H1 (cell line): ENCODE measurements at places on chromosomes 4 and X.

DNA sequence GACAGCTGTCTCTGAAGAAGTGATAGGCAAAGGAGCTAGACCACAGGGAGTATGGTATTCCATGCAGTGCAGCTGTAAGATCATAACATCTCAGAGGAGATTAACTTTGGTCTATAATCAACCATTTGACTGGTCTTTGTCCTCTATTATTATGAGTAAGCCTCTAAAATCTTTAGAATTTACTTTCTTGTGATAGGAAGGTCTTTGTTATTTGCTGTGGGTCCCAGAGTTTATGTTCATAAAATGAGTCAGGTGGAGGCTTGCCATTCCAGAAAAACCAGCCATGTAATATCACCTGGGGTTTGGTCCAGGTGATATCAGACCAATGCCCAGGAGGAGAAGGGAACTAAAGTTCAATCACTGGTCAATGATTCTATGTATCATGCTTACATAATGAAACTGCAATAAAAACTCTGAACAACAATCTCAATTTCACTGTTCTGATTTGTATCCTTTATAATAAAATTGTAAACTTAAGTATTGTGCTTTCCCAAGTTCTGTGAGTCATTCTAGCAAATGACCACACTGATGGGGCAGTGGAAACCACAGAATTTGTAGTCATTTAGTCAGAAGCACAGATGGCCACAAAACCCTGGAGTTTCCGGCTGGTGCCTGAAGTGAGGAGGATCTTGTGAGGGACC is 239.6 kb upstream of the TRAM1L1 start:
- no peak for DNase-seq

GRCh38 chrX:98501426-98501825 is 1617.7 kb downstream of the RPA4 start:
- DNase-seq: no peak

DNA sequence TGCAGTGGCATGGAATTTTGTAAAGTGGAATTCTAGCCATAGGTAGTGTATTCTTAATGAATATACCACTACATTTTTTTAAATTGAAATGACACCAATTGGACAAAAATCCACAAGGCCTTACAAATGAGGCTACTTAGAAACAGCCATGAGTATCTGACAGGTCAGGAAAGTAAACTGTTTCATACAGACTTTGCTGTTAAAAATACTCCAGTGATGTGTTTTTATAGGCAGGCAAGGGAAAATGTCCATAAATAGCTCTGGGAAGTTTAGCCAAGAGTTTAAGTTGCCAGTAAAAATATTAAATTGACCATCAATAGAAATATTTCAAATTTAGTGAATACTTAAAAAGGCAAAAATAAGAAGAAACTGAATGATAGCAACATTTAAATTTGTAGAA is 41.8 kb upstream of the PDLIM5 start:
- DNase-seq: no peak

GRCh38 chr4:175469514-175469913 is 342.6 kb downstream of the GPM6A start:
- peak; percentile 19 for DNase-seq

GRCh38 chr4:154877110-154877760 is 96.2 kb downstream of the RBM46 start:
- no peak for DNase-seq

DNA sequence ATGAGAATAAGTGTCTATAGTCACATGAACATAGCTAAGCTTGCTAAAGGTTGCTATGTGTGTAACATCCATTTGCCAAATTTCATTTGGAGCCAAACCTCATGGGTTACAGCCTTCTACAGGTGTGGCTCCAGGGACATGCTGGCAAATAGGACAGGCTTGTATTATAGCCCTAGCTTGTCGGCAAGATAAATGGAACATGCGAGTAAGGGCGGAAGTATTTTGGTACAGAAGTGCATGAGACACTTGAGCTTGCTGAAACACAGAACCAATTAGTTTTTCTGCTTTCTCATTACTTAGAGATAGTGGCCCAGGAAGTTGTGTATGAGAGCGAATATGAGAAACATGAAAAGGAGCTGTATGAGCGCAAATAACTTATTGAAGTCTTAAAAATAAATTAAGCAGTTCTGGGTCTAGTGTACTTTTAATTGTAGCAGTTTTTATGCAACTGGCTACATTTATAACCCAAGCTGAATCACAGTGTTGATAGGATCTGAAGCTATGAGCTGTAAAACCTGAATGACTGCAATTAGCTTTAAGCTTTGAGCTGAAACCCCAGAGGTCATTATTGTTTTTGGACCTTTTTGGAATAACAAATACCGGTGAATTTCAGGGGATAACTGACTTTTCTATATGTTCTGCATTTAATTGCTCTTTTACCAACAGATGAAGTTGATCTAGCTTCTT is 64.6 kb downstream of the KDM5C start:
- no peak for DNase-seq

GRCh38 chr4:95027905-95028618 is 270.3 kb downstream of the BMPR1B start:
- no peak for DNase-seq

GRCh38 chrX:32280489-32280888 is 930.9 kb downstream of the DMD start:
- DNase-seq: no peak

DNA sequence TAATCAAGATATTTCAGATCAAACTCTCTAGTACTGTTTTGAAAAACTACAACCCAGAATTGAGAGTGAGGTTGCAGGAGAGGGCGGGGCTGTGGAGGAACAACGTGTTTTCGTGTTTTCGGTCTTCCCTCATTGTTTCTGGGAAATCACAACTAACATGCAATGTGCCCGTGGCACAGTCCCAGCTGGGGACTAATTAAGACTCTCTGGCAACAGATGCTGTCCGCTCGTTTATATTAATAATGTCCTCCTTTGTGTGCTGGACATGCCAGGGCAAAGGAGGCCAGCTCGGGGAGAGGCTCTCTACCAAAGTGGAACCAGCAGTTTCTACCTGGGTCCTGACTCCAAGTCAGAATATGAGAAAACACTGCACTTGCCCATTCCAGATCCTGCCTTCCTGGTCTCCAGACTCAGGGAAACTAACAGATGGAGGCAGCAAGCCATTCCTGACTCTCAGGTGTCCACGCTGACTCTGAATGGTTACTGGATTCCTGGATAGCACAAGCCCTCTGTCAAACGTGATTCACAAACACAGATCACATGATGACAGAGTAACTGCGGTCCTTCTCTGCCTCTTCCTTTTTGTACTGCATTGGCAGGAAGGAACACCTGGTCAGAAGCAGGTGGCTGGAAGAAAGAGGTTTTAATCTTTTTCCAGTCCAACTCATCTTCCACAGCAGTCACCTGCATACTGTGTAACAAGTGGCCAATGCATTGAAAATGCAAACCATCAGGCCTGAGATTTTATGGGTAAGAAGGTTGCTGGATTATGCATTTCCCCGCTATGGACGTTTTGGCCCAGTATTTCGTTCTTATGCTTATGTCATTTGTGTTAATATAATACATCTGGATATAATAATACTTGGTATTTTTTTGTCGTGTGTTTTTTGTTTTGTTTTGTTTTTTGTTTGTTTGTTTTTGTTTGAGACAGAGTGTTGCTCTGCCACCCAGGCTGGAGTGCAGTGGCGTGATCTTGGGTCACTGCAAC is 65.0 kb downstream of the COQ2 start:
- DNase-seq: no peak

GRCh38 chrX:116277351-116278225 is 107.0 kb downstream of the AGTR2 start:
- DNase-seq: no peak

DNA sequence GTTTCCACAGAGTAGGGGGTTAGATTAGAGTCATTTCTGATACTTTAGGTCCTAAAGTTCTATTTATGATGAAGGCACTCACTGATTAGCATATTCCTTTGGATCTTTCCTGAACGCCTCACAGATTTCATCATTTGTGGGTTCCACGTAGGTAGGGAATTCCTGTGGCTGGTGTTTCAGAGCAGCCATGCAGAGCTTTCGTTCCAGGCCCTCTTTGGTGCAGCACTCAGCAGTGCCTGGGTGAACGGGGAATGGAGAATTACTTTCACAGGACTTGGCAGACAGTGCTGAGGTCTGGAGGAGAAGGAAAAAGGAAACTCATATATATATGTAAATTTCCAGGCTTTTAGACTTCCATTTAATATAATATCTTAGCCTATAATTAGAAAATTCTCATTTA is 18.5 kb downstream of the GC start:
- no peak for DNase-seq

DNA sequence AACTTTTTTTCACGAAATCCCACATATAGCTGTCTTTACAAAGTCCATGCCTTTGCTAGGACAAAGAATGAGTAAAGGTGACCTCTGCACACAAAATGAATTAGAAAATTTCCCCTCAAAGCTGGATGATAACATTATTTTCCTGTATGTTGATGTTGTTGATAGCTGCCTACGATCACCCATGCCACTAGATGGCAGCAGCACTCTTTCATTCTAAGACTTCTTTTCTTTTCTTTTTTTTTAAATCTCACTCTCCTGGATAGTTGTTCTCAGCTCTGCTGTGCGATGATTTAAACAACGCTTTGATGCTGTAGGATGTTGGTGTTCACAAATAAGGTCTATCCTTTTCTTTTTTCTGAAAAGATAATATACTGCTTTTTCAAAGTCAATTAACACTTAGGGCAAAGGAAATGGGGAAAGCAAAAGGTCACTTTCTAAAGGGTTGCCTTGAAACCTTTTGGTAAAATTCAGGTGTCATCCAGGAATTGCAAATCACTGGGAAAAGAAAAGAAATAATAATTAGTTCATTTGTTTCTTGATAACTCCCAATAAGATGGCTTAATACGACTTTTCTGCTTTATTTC is 266.8 kb downstream of the C4orf33 start:
- DNase-seq: no peak

- DNase-seq: no peak
Measured at GRCh38 chr4:97152149-97152548, 991.1 kb downstream of the STPG2 start.

- DNase-seq: no peak
Measured at GRCh38 chr4:143185253-143186107, 763 bp downstream of the USP38 start.

- DNase-seq: no peak
Measured at GRCh38 chrX:1751781-1752180, 136.9 kb downstream of the ASMT start.

- no peak for DNase-seq
Measured at GRCh38 chrX:45554736-45555135, 354.1 kb upstream of the DIPK2B start.

DNA sequence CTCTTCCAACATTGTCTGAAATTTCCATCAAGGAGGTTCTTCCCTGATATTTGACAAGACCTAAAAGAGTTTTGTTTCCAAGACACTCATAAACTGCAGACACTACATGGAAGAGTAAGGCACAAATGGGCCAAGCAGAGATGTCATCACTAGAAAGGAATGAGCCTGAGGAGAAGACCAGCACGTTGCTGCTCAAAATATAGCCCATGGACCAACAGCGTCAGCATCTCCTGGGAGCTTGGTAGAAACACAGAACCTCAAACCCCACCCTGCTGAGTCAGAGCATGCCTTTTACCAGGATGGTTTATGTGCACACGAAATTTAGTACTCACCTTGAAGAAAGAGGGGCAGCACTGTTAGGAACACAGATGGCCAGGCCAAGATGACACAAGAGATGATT is 128.7 kb upstream of the MID1 start:
- no peak for DNase-seq

- no peak for DNase-seq
Measured at GRCh38 chrX:30573125-30573524, 4.4 kb downstream of the TASL start.

DNA sequence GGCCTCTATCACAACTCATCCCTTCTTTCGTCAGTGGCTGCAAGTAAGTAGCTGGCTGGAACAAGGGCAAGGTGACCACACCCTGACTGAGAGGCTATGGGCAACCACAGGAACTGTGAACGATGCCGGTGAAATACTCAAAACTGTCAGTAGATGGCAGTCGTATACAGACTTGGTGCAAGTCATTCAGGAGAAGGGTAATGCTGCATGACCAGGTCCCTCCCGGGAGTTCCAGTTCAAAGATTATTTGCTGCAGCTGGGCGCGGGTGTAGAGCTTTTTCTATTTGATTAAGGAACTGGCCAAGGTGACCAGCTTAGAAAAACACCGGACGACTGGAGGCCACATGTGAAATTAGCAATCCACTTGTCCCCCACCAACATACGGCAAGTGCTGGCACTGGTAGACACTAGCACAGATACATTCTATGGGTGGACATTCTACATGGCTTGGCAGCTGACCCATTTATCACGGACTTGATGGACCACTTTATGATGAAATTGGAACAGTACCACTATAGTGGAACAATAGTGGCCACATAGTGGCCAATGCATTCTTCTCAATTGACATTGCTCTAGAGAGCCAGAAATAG is 726.6 kb downstream of the TRAM1L1 start:
- peak; percentile 64 for DNase-seq

GRCh38 chrX:105527759-105528158 is 294.6 kb upstream of the NRK start:
- DNase-seq: no peak

DNA sequence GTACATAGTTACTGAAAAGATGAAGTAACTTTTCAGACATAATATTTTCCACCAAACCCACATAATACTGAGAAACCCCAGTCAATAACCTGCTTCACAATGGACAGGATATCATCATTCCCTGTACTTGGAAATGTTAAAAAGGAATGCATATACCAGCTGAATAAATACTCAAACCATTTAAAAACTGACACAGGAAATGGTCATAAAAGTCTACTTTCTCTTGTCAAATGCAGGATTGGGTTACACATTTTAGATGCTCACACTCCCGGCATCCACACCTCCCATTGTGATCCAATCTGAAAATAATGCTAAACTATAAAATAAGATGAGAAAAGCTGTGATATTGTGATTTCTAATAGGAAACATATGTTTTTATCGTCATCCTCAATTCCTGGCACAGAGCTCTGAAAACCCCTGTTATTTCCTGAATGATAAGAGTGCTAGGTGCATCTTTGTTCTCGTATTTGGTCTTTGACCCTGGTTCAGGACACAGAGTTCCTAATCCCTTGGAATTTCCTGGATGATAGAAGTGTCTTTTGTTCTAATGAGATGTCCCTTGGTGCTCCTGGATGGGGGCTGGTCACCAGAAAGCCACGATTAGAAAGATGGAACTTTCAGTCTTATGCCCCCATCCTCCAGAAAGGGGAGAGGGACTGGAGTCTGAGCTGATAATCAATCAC is 821.3 kb downstream of the TRIML1 start:
- no peak for DNase-seq

DNA sequence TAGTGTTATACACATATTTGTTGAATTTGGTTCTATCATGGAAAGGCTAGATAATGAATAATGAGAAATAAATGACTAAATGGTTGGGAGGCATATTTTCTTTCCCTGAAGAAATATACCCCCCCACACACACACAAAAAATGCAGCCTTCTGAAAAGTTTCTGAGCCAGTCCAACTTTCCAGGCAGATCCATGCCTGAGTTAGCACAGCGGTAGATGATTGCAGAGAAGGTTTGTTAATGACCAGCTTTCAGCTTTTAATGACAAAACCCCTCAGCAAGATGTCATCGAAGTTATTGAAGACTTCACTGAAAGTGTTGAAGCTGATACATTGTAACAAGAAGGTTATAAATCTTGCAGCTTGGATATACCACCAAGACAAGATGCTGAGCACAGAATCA is 61.4 kb downstream of the GBA3 start:
- DNase-seq: no peak

GRCh38 chrX:39630344-39630743 is 467.4 kb downstream of the BCOR start:
- no peak for DNase-seq

GRCh38 chr4:54089875-54090274 is 10.1 kb upstream of the GSX2 start:
- no peak for DNase-seq
